ENCODE measurements at places on chromosomes 5 and 9.

- DNase-seq = peak; percentile 74
Measured at GRCh38 chr5:71782771-71783770, 64.0 kb downstream of the CARTPT start.

DNA sequence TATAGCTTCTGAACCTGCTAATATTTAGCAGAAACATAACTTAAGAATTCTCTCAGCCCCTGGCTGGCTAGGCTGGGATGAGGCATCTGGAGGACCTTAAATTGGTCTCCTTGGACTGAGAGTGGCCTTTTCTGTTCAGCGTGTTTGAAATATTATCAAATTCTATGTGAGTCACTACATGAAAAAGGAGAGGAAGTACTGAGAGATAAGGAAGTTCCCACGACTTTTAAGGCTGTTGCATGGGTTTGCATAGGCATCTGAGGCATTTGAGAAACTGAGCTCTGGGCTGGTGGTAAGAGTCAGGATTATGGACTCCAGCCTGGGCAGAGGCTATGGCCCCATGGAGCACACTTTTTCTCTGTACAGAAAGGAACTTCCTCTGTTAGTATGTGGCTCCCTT is 816.2 kb upstream of the GRAMD2B start:
- no peak for DNase-seq

- DNase-seq = no peak
Measured at GRCh38 chr5:65017636-65018035, 248.9 kb downstream of the CWC27 start.

DNA sequence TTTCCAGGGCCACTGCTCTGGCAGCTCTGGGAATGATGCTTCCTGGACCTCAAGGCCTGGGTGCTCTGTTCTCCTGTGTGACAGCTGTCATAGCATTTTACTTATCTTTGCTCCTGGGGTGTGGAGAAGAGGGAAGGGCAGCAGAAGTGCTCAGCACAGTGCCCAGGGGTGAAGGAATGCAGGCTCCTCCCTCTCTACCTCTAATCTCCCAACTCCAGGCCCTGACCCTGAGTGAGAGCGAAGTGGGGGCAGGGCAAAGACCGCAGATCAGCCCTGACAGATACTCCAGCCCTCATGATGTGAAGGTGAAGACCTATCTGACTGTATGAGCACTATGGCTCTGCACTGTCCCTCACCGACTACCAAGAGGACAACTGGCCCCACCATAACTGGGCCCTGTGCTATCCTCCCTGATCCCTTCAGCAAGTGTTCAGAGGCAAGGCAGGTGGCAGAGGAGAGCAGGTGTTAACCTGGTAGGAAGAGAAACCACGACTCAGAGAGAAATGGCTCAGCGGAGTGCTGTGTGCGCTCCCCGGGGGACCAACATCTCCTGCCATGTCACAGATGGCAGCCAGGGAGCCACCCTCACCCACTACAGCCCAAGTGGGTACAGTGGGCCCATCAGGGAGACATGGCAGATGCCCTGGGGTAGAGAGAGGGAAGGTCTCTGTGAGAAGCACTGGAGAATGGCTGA is 16.8 kb downstream of the ACSL6 start:
- DNase-seq = no peak

- no peak for DNase-seq
Measured at GRCh38 chr5:73901455-73901854, 275.5 kb downstream of the ARHGEF28 start.

GRCh38 chr5:60540856-60541805 is 158.8 kb downstream of the DEPDC1B start:
- no peak for DNase-seq

- no peak for DNase-seq
Measured at GRCh38 chr5:44402084-44402483, 12.9 kb upstream of the FGF10 start.

DNA sequence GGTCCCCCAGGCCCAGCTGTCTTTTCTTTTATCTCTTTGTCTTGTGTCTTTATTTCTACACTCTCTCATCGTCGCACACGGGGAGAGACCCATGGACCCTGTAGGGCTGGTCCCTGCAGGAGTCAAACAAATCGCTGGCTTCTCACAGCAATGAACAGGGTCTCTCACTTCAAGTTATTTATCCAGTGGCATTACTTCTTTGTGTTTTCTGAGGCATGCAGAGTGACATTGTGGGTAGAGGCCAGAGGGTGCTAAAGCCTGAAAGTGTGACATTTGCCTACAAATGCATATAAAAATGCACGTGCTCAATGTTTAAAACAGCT is 127.6 kb downstream of the ST8SIA4 start:
- DNase-seq = no peak

DNA sequence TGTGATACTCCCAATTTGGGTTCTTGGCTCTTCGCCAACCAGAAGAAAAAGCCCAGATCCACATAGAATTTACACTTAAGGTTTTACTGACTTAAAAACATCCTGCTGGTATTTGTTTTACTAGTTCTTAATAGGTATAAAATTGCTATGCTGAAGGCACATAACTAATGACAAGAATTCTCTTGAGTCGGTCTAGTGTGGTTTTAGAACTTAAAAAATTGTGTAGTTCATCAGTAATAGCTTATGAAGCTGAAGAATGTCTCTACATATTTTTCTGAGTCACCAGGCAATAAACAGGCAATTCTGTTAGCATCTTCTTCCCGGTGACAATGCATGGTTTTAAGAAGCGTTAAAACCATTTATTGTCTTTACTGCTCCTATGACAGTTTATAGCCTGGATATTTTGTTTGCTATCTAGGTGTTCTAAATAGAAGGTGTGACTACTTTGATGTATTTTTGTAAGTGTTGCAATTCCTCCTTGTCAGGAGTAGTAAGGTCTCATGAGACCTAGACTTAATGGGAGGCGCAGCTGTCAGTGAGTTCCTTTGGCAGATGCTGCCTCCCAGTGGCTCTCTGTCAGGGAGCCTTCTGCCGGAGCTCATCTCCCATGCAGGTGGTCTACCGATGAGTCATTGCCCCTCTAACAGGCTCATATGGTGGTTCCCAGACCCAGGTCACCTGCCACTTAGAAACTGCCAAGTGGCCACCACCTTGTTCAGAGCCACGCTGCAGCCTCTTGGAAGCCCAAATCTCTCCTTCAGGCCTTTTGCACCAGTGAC is 173.8 kb downstream of the MAST4 start:
- no peak for DNase-seq

DNA sequence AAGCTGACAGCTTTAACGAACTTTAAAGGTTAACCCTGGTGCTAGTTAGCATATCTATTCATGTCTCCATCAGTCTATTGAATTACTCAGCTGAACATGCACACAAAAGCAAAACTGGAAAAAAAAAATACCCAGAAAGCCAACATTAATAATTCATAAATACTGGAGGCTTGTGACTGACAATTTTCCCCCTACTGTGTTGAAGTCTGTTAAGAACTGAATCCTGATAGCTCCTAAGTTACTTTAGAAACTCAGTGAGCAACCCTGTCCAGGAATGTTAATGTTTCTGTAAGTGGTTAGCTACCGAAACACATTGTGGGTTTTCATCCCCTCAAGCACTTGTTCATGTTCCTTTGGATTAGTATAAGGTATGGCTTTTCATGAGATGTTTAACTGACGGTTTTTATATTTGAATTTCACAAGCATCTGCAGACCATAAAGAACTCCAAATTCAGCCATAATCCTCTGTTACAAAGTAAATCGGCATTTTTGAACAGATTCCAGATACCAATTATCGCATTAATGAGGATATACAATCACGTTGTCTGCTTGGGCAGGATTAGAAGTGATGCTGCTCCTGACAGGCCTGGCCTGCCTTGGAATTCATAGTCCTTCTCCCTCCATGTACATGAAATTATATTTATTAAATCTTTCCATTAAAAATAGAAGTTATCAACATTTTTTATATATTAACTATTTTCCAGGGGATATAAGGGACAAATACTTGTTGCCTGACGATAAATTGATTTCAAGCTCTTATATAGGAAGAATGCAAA is 331.2 kb downstream of the TLE4 start:
- DNase-seq = no peak

- DNase-seq = no peak
Measured at GRCh38 chr5:91490316-91490715, 107.2 kb upstream of the ARRDC3 start.

- no peak for DNase-seq
Measured at GRCh38 chr9:80146466-80146865, 574.7 kb downstream of the TLE4 start.

DNA sequence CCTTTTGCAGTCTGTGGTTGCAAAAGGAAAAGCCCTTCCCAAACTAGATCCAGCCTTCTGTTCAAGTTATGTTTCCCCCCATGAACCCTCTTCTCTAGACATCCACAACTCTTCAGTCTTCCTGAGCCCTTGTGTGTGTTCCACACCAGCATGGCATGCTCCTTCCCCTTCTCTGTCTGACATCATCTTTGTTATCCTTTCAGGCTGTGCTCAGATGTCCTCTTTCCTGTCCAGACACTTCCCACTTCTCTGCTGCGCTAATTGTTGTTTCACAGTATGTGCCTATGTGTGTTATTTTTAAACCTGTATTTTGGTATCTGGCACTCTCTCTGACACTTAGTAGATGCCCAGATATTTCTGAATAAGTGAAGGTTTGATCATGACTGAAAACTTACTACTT is 38.2 kb downstream of the FOCAD start:
- DNase-seq = no peak

- DNase-seq = peak; percentile 7
Measured at GRCh38 chr9:132169672-132170392, 8.0 kb downstream of the NTNG2 start.

GRCh38 chr5:149871471-149871870 is 73.1 kb downstream of the PDE6A start:
- no peak for DNase-seq

Data from amniotic stem cell (primary cell).